ENCODE measurements at places on chromosomes 7 and 10.
A peak's percentile ranks its signal among the peaks of the same experiment; 100 is the strongest.

- no peak for DNase-seq
These were observed 39.0 kb upstream of the SLC39A12 start for GRCh38 chr10:17912754-17913153.

DNA sequence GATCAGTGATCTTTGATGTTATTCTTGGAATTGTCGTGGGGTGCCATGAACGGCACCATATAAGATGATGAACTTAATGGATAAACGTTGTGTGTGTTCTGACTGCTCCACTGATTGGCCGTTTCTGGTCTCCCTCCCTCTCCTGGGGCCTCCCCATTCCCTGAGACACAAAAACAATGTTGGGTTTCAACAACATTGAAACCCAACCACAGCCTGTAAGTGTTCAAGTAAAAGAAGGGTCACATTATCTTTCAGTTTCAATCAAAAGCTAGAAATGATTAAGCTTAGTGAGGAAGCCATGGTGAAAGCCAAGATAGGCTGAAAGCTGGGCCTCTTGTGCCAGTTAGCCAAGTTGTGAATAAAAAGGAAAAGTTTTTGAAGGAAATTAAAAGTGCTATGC lies 19.5 kb downstream of the EN2 start:
- no peak for DNase-seq

DNA sequence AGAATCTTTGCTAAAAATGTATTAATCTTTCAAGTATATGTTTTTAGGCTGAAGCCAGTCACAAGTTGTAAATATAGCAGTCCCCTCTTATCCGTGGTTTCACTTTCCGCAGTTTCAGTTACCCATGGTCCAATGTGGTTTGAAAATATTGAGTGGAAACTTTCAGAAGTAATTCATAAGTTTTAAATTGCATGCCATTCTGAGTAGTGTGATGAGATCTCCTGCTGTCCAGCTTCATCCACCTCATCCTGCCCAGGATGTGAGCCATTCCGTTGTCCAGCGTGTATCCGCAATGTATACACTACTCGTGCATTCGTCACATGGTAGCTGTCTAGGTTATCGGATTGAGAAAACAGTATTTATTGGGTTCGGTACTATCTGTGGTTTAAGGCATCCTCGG lies 12.2 kb downstream of the PDCD4 start:
- DNase-seq = no peak

DNA sequence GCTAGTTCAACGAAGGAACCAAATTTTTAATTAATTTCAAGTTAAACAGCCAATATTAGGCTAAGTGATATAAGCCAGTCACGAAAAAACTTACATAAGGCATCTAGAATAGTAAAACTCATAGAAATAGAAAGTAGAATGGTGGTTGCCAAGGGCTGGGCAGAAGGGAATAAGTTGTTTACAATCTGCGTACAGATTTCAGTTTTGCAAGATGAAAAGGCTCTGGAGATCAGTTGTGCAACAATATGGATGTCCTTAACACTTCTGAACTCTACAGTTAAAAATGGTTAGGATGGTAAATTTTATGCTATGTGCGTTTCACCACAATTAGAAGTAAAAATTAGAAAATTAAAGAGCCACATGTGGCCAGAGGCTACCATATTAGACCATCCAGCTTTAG lies 13.3 kb downstream of the SCRN1 start:
- no peak for DNase-seq

DNA sequence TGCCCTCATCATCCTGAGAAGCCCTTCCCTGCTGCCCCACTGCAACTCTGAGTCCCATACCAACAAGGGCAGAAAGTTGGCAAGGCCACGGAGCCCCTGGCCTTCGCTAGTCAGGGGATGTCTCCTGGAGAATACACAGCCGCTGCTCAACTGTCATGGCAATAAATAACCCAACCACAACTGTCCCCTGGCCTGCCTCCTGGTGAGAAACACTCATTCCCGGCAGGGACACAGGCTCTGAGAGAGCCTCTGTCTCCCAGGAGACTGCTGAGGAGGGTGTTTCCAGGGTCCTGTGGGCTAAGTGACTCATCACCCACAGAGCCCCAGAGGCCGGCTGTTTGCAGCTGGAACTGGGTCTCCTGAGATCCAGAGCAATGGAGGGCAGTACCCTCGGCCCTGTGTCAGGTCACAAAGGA lies 354.1 kb downstream of the TNS3 start:
- DNase-seq = peak; percentile 7

- no peak for DNase-seq
These were observed 131.2 kb upstream of the MKI67 start for GRCh38 chr10:128257428-128257827.

GRCh38 chr10:43108951-43109350 lies 29.3 kb upstream of the CSGALNACT2 start:
- no peak for DNase-seq

DNA sequence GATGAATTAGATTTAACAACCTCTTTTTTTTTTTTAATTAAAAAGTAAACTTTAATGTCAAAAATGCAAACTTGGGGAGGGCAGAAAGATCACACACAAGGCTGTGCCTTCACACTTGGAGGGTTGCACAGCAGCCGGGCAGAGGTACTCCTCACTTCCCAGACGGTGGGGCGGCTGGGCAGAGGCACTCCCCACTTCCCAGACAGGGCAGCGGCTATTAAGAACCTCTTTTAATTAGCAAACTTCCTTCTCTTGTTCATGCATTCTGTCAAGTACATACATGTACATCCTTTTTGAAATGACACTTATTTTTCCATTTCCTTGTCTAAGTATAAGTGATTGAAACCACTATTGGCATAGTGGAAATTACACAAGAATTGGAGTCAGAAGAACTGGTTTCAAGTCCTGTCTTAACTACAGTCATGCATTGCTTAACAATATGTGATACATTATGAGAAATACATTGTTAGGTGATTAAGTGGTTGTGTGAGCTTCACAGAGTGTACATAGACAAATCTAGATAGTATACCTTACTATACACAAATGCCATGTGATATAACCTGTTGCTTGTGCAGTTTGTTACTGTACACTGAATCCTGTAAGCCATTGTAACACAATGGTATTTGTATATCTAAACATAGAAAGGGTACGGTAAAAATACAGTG lies 26.5 kb downstream of the BTRC start:
- no peak for DNase-seq

DNA sequence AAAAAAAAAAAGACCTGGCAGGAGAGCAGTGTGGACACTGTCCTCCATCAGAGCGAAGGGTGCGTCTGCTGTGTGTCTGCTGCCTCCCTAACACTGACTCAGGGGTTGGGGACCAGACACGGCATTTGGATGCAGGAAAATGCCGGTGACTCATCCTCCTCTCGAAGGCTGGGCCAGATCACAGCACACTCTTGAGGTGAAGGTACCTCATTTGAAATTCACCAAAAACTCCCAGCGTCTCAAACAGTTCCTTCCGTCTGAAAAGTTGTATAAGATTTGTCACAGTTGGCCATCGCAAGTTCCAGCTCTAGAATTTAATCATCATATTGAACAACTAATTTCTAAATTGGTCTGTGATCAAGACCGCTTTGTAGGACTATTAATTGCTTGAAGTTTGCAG lies 118.1 kb upstream of the LYZL2 start:
- no peak for DNase-seq

DNA sequence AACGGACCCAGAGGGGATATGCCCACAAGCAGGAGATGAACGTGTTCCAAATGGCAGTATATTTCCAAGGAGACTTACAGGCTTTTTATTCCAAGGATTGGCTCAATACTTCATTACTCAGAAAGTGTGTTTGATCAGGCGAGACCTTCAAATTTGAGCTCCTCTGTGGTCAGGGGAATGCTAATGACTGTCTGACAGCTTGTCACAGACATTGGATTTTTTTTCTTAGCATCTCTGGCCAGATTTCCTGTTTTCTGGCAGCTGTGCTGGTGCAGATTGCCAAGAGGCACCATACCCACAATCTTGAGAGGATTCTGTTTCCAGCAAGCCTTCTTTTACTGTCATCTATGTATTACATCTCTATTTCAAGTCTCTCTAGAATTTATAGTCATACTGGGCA lies 93.8 kb downstream of the C1GALT1 start:
- DNase-seq = no peak

DNA sequence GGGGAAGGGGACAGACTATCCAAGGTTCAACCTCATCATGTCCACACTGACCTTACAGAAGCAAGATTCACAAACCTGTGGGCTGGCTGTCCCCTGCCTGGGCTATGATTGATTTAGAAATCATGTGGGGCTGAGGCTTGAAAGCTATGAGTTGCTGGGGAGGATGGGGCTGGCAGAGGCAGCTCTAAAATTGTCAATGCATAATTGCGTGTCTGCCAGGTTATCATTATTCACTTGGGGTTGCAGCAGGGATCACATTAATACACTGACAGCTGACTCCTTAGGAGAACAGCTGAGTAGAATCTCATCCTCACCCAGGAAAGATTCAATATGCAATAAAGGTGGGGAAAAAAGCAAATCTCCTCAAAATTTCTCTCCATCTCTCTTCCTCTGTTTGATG lies 866.3 kb downstream of the CCSER2 start:
- DNase-seq = no peak

- no peak for DNase-seq
These were observed 183.7 kb downstream of the NEBL start for GRCh38 chr10:20713420-20713819.

DNA sequence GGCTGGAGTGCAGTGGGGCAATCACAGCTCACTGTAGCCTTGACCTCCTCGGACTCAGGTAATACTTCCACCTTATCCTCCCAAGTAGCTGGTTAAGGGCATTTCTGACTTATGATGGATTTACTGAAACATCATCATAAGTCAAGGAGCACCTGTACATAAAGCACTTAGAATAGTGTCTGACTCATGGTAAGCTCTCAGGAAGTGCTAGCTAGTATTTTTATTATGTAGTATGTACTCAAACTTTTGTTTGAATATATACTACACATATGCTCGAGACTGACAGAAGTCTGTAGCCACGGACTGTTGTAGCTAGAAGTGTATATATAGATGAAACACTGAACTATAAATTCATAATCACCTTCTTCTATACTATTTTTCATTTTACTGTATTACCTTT lies 107.5 kb upstream of the DNAJB12 start:
- no peak for DNase-seq

DNA sequence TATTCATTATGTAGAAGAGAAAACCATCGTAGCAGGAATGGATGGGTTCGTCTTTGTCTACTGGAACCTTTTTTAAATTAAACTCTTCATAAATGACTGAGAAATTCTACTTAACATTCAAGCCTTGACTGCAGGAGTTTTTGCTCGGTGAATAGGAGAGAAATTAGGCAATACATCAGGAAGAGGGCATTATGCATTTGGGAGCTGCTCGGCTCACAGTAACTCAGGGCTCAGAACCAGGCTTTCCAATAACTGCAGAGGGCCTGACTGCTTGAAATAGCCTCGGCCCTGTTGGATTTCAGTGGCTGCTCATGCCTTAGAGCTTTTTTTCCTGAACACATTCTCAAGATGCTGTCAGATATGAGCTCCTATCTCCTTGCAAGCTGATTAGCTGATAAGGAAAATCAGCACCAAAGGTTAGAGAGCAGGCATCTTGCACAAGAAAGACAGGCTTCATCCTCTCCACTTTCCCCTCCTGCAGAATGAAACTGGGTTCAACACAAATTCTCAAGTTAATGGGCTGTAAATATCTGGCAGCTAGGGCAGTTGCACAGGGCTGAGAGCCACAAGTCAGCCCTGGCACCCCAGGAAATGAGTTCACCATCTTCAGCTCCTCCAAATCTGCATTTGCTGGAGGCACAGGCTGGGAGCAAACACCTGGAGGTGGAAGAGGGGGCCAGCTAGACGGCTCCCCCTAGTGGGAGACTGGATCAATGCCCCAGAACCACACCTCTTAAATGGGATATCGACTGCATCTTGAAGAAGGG lies 24.3 kb downstream of the TECTB start:
- DNase-seq = peak; percentile 54

GRCh38 chr7:999941-1000935 lies 17.3 kb downstream of the CYP2W1 start:
- no peak for DNase-seq

- DNase-seq = no peak
These were observed 1.0 kb upstream of the ZDHHC4 start for GRCh38 chr7:6576024-6576866.

DNA sequence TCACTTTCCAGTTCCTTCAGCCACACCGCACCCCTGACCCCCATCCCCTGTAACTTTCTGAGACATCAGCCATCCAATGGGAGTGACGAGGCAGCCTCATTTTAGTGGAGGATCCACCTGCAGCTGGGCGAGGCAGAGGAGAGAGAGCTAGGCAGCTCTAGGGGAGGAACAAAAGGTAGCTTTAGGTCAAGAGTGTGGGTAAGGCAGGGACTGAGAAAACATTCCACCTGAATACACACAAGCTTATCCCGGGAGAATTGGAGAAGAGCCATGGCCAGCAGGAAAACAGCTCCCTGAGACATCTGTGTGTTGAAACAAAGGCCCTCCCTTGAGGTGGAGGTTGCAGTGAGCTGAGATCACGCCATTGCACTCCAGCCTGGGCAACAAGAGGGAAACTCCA lies 6.7 kb upstream of the KLRG2 start:
- no peak for DNase-seq

- no peak for DNase-seq
These were observed 34.7 kb downstream of the GSDME start for GRCh38 chr7:24722386-24723177.

GRCh38 chr10:6721480-6721879 lies 141.4 kb upstream of the PRKCQ start:
- DNase-seq = no peak

DNA sequence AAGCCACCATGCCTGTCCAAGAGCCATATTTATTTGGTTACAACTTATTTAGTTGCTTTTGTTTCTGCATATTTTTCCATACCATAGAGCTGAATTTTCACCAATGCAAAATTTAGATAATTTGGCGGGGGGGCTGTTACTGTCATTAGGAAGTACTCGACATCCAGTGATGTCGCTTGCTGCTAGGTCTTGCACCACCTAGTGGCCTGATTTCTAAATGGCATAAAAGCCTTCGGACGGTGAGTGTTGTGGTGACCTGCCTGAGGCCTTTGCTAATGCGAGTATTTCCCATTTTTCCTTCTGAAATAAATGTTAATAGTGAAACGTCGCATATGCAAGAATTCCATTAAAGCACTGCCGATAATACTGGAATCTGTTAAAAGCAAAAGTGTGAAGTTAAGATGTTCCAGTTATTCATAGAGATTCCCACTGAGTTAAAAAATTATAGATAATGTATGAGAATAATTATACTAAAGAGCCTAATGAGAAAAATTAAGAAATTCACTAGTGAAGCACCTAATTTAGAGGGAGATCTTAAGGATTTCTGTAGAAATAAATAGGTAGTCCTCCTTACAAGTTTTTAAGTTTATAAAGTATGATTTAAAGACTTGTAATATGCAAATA lies 86.1 kb upstream of the DNAJB6 start:
- DNase-seq = peak; percentile 78

- no peak for DNase-seq
These were observed 68.1 kb downstream of the CCDC6 start for GRCh38 chr10:59838085-59838789.

DNA sequence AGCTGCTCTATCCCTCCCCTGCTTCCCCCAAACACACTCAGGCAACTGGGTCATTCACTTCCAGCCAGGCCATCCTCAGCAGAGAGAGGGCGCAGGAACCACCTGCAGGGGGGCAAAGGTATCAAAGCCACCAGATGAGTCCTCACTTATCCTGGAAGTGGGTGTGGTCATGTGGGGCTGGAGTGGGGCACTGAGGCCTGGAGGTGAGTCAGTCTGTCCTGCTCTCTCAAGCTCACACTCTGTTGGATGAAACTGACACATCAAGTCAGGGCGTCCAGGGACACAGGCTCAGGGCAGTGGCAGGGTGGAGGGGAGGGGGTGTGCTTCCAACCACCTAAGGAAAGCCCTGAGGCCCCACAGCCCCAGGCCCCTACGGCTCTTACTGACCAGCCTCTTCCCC lies 8.0 kb upstream of the ELFN1 start:
- DNase-seq = no peak
